Activated T-cell treated with anti-CD3 and anti-CD28 coated beads for 4 hours (primary cell): ENCODE measurements at places on chromosomes 13 and 19.

DNA sequence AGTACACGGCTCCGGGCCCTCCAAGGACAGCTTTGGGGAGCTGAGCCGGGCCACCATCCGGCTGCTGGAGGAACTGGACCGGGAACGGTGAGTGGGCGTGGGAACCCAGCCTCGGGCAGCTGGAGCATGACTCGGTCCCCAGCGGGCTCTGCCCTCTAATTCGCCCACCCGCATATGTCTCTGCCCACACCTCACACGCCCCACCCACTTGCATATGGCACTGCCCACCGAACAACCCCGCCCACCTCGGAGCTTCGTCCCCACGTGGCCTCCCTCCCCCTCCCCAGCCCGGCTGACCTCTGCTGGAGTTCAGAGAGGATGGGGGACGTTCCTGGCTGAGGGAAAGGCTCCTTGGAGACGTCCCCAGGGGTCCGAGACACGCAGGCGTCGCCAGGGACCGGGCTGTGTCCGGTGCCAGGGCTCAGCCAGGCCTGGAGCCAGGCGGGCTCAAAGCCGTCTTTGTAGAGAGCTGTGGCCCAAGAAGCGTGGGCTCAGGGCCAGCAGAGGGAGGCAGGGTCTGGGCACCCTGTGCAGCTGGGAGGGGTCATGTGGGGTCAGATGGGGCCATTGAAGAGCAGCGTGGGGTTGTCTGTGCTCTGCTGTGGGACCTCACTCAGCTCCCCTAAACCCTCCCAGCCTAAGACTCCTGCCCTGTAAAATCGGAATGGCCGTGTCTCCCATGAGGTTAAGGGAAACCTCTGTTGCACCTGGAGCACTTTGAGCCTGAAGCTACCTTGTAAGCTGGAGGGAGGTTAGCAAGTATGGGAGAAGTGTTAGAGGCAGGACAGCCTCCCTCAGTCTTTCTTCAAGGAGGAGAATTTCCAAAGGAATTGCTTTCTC, 3.8 kb downstream of the APC2 start:
- no peak for DNase-seq

DNA sequence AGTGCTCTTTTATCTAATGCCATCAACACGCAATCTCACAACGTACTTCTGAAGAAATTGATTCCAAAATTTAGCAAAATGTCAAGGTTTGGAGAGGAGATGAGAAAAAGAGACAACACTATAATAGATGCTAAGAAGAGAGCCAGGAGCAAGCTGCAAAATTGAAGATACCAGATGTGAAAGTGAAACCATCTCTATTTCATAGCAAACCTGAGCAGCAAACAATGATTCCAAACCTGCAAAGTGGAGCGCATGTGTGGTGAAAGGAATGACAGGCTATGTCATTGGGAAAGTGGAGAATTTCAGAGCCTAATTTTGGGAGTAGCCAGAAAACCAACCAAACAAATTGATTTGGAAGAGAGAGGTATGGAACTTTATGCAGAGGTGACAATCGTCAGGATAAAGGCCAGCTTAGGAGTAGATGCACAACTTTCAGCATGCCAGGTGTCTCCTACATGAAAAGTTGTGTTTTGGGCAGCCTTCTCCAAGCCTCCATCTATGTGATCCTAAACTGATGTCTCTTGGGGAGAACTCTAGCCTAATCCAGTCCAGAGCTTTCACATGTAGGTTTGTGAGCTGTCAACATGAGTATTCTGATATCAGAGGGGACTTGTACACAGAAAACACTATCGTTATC, 158.4 kb upstream of the FNDC3A start:
- no peak for DNase-seq

- DNase-seq, result peak; percentile 41
Measured at GRCh38 chr19:4380254-4380727, 20.1 kb downstream of the SH3GL1 start.

- no peak for DNase-seq
Measured at GRCh38 chr19:35140207-35140961, 1.8 kb downstream of the FXYD1 start.

DNA sequence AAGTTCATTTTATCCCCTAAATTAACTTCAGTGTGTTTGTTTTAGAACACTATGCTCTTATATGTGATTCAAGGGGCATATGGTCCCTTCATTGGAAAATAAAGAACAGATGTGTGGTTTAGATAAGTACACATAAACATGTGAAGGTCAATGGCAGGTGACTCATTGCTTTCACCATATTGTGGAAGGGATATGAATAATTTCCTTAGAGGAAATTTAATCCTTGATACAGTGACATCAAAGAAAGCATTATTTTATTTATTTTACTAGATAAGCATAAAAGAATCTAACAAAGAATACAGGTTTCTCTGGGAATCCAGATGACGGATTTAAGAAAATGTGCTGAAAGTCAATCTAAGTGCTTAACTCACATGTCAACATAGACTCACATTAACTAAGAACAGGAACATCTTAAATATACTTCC, 373.5 kb downstream of the KCTD12 start:
- DNase-seq, result no peak

DNA sequence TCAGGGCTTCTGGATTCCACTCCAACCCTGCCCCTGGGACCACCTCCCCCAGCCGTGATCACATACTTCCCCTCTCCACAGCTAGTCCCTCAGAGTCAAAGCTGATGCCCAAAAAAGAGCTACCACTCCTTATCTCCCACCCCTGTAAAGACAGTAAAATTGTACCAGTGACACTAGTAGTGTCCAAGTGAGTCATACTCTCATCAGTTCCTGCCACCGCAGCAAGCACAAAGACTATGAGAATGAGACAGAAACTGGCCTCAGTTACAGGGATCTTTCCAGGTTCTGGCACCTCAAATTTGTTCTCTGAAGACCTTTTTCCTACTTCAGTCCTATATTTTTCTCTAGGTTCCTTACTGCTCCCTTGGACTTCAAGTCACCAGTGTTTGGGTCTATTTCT, 144.2 kb downstream of the SPRY2 start:
- no peak for DNase-seq

GRCh38 chr19:6260376-6260775, 19.4 kb downstream of the MLLT1 start:
- DNase-seq, result no peak

DNA sequence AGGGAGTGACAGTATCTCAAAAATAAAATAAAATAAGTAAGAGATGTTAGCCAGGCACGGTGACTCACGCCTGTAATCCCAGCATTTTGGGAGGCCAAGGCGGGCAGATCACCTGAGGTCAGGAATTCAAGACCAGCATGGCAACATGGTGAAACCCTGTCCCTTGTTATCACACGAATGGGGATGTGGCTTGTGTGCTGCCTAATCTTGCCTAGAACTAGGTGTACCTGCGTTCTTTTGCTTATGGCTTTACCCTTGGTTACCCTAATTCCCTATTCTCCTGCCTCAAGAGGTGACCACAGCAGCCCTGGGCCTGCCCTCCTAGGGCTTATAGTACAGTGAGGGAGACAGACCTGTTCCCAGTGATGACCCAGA, 6.3 kb upstream of the PVR start:
- no peak for DNase-seq

DNA sequence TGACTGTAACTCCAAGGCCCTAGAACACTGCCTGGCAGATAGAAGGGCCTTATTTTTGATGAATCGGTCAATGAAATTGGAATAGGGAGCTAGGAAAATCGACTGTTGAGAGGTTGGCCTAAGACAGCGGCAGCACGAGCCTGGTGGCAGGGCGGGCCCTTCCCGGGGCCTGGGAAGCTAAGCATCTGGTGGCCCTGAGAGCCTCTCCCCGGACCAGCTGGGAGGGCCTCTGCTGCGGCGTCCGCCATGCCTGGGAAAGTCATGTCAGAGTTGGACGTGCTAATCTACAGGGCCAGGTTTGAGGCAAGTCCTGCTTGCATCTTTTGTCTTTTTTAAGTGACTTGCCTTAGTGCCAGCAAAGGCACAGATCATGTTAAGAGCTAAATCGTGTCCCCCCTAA, 11.2 kb upstream of the GPR12 start:
- DNase-seq, result no peak
